ENCODE measurements at places on chromosomes 5 and 9. TPM values are rescaled to one million over a fixed set of nuclear protein-coding genes. Genes with fewer than 3 reads are reported as not detected.

SYNPO gene
- 46.7 TPM for polyA plus RNA-seq

- no peak for DNase-seq
Measured at GRCh38 chr5:91332267-91333045, 50.7 kb downstream of the ARRDC3 start.

GPR107 gene
- polyA plus RNA-seq: 32.3 TPM

DNA sequence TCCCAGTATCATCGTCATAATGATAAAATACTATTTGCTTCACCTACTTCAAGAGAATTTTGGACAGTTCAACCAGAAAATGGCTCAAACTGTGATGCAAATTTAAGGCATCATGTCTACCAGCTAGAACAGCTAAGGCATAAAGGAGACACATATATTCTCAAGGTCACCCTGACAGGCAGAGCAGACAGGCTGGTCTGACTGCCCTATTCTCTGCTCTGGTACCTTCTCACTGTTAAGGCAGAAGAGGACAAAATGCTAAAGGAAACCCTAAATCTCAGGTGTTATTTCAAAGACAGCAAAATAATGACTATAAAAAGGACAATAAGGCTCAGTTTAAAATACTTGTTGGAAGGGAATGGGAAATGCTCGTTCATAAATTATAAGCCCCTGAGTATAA lies 87.2 kb downstream of the MRPS27 start:
- no peak for DNase-seq

GRCh38 chr5:633501-633955 lies 21.4 kb downstream of the CEP72 start:
- peak; percentile 6 for DNase-seq

GRCh38 chr9:112754578-112754977 lies 4.0 kb downstream of the SNX30 start:
- no peak for DNase-seq

DNA sequence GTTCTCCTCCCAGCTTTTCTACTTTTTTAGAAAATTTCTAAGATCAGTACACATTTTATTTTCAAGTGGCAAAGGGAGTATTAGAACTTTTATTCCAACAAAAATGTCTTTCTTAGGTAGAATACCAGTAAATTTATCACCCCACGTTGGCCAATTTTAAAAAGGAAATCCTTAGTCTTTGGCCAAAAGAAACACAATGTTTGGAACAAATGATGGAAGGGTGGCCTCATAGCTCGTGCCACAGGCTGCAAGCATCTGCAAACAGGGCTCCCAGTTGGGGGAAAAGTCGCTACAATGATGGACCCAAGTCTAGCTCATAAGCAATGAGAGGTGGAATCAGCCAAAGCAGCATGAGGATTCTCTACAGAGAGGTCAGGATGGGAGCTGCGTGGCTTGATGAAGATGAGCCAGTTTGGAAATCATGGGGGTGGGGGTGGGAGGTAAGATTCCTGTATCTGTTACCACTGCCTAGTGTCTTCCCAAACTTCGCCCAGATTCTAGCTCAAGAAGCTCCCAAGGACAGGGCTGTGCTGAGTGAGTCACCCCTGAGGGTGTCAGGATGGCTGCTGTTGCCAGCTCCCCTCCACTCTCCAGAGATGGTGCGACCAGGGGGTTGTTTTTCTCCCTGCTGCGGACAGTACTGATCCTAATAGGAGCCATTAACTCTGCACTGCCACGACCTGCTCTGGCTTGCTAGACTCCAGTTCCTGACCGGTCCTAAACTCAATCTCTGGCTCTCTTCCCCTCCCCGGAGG lies 75.6 kb downstream of the DCP2 start:
- no peak for DNase-seq

ORM2 gene
- not detected for polyA plus RNA-seq

DNA sequence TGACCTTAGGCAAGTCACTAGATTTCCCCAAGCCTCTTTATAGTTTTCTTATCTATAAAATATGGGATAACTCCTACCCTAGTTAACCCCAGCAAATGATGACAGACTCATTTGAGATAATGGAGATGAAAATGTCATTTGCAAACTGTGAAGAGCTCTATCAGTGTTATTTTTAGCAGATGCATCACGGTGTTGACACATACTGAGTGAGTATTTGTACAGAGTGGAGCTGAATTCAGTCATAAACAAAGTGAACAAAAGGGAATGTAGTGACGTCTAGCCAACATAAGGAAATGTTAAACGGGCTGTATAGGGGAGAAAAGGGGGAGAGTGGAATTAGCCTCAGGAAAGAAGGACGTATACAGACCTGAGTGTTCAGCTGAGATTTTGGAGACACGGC lies 75.9 kb downstream of the NMUR2 start:
- no peak for DNase-seq

DNA sequence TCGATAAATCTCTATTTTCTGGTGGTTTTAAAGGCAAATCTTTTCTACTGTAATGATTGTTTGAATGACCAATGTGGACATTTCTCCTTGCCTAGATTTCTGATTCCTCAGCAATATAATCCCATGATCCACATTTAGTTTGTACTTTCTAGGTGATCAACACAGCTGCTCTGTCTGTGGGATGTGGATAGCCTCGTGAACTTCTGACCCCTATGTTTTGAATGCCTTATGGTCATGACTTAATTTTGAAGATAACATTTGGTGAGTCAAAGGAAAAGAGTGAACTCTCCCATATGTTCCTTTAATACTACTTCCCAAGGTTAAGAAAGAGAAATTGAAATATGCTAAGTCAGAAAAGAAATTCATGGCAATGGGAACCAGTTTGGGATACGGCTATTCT lies 147.5 kb downstream of the CAVIN4 start:
- no peak for DNase-seq

DNA sequence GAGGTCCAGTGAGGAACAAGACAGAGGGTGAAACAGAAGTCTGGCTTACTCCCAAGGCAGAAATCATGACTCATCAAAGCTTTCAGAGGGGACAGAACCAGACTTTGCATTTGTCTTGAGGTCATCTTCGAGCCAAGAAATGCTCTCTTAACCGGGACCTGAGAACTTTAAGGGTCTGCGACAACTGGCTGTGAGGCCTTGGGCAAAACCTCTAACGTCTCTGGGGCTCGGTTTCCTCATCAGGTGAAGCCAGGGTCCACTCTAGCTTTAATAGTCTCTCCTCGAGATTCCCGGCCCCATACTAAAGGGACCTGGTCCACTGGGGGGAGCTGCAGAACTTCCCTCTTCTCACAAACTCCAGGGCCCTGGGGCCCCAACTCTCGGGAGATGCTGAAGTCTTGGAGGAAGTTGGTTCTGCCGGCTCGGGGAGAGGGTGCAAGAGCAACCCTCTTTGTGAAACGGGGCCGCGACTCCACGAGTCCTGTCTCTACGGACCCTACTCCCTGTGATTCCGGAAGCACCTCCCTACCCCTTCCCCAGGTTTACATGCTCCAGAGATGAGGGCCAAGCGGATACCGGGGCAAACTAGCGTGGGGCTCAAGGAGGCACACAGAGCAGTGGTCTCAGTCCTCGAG lies 2.6 kb downstream of the GLIS3 start:
- DNase-seq: peak; percentile 66

TMED7 gene
- 107 TPM for polyA plus RNA-seq

GRCh38 chr5:78615697-78616096 lies 32.9 kb downstream of the LHFPL2 start:
- peak; percentile 25 for DNase-seq

- no peak for DNase-seq
Measured at GRCh38 chr5:140235791-140236551, 61.0 kb downstream of the CYSTM1 start.

FOXD4L6 gene
- polyA plus RNA-seq: 0.06 TPM

ADAMTS19 gene
- polyA plus RNA-seq: 4.8 TPM

GRCh38 chr9:129597355-129598088 lies 23.4 kb downstream of the C9orf50 start:
- DNase-seq: peak; percentile 85

DNA sequence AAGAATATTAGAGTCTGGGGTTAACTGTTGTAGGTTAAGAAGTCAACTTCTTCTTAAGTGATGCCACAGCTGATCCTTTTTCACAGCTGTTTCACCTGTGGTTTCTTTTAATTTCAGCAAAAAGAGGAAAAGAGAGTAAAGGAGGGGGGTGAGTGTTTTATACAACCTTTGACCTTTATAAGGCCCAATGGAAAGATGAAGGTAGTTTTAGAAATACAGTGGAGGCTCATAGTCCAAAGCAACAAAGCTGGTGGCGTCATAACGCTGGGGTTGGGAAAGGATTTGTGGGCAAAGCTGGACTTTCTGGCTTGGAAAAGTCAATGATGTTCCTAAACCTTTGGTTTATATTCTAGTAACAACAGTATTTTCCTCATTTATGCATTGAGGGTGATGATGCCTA lies 49.5 kb downstream of the RCL1 start:
- DNase-seq: no peak

GRCh38 chr9:68581696-68582095 lies 41.0 kb upstream of the TMEM252 start:
- no peak for DNase-seq

C5orf52 gene
- 0.87 TPM for polyA plus RNA-seq

GRCh38 chr9:125831054-125831453 lies 83.9 kb downstream of the PBX3 start:
- DNase-seq: no peak

DNA sequence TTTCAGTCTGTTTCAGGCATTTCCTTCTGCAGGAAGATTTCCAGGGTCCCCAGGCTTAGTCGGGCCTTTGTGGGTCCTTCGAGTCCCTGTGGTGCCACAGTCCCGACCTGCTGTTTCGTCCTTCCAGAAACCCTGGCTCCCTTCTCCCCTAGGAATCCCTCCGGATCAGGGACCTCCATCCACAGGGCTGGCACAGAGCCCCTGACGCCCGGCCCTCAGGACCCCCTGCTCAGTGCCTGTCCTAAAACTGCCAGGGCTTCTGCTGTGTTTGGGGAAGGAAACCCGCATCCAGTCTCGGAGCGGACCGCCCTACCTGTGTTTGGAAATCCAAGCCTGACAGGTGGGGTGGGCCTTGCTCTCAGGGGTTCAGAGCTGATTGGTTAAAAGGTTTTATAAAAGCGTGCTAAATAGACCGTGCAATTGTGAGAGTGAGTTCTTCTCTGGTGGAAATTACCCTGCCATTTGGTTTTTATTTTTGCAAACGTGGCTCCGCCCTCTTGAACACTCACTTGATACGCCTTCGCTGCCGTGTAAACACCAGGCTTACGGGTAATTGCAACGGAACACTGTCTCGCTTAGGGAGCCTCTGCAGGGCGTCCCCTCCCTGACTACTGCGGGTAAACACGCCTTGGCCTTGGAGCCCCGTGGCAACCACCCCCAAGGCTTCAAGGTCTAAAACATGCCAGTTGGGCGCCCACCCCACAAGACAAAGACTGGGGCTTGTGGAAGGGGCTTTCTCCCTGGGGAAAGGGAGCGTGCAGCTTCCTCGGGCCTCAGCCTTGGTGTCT lies 121.2 kb downstream of the PHF2 start:
- DNase-seq: no peak

GRCh38 chr9:19998153-19998552 lies 209.3 kb upstream of the SLC24A2 start:
- DNase-seq: no peak

GRCh38 chr5:16690243-16690852 lies 73.6 kb upstream of the RETREG1 start:
- peak; percentile 26 for DNase-seq

GRCh38 chr9:82940376-82940775 lies 122.6 kb downstream of the RASEF start:
- DNase-seq: no peak

GRCh38 chr5:125491986-125492492 lies 745.6 kb upstream of the ZNF608 start:
- DNase-seq: no peak

GRCh38 chr5:138874771-138875551 lies at the start of gene LRRTM2:
Gene LRRTM2 (minus strand): TSS chr5:138875335. CDS start chr5:138874911, 424 bp downstream.
- peak; percentile 66 for DNase-seq

All from large intestine (tissue), 12 donors.